ENCODE measurements at places on chromosomes 6 and 20.

GRCh38 chr6:156182356-156182755 lies 594.8 kb upstream of the ARID1B start:
- DNase-seq: no peak

DNA sequence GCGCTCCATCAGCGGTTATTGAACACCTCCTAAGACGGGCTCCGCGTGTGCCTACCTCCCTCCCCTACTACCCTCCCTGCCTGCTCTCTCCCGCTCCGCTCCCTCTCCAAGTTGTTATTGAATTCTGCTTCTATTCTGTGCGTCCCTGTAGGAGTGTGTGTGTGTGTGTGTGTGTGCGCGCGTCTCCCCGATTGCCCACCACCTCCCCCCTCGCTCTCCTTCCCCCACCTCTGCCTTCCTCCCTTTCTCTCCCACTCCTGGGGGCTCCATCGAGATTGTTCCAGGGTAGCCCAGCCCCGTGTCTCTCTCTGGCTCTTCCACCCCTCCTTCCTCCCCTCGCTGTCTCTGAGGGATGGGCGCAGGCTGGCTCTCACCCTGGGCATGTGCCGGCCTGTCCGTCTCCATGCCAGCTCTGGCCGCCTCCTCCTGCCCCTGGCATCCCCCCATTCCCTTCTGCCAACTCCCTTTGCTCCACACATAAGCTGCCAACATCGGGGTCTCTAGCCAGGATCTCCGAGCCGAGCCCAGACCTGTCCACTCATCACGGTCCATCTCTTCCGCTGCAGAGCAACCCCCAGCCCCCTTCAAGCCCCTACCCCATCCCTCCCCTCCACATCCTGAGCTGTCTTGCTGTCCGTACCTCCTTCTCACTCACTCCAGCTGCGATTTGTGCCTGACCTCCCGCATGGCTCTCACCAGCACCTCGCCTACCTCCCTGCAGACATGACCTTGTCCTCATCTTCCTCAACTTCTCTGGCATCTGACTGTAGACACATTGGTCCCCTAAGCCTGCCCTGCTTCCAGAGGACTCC lies 68.5 kb downstream of the SRC start:
- no peak for DNase-seq

GRCh38 chr20:63268256-63268655 lies 4.4 kb upstream of the ARFGAP1 start:
- DNase-seq: no peak

DNA sequence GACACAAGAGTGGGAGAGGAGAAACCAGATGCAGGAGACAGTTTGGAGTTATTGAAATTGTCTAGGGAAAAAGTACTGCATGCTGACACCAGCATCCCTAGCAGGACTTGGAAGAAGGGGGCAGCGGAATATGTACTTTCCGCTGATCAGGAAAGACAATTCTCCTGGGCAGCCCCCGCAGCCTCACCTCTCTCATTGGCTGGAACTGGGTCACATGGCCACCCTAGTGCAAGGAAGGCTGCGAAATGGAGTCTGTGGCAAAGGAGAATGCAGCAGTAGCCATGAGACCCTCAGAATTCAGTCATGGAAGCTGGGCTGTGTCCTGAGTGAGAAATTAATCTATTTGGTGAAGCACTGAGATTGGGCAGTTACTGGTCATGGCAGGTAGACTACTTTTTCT lies 131.3 kb downstream of the CLIC5 start:
- no peak for DNase-seq

DNA sequence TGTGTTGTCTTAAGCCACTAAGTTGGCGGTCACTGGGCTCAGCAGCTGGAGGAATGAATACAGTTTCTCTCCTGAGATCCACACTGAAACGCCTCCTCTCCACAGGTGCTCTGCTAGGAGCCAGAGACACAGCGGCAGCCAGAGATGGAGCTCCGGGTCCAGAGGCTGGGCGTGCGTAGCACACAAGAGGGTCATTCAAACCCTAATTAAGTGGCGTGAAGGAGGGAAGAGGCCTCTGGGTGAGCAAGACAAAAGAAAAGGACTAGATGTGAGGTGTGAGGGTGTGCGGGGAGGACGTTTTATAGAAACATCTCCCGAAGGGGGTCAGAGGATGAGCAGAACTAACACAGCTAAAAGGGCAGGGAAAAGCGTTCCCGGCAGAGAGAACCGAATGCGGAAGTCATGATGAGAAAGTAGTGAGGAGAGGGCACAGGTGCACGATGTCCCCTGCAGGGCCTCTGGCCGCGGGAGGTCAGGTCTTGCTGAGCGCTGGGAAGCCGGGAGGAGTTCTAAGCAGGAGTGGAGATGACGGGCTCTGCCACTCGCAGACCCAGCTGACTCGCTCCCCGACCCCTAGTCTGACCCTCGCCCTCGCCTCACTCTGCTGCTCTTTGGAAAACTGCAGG lies 54.4 kb downstream of the BMP7 start:
- peak; percentile 12 for DNase-seq

DNA sequence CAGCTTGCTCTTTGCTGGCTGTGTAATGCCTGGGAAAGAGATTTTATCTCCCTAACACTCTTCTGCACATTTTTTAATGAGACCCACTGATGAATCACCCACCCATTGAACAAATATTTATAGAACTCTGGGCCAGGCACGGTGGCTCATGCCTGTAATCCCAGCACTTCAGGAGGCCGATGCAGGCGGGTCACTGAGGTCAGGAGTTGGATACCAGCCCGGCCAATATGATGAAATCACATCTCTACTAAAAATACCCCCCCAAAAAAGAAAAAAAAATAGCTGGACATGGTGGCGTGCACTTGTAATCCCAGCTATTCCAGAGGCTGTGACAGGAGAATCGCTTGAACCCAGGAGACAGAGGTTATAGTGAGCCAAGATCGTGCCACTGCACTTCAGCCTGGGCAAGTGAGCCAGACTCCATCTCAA lies 82.1 kb upstream of the SIRPA start:
- DNase-seq: peak; percentile 90

DNA sequence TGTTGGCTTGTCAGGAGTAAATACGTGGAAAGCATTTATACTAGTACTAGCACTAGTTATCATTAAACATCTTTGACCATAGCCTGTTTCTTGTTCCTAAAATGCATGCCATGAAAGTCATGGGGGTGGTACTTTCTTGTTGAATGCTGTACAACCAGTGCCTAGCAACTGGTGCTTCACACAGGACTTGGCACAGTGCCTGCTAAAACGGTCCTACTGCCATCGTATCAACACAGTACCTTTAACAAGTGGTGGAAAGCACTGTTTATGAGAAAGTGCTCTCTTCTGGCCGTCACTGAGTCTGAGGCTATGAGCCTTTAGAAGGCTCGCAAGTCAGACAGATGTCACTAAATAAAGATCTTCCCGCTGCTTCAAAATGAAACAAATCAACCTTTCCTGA lies 21.6 kb downstream of the ZNFX1 start:
- no peak for DNase-seq

- DNase-seq: no peak
Measured at GRCh38 chr6:163531122-163531521, 116.6 kb downstream of the QKI start.

- no peak for DNase-seq
Measured at GRCh38 chr6:18395856-18396197, 8.7 kb downstream of the RNF144B start.

- DNase-seq: no peak
Measured at GRCh38 chr6:118460958-118461470, 87.1 kb upstream of the PLN start.

DNA sequence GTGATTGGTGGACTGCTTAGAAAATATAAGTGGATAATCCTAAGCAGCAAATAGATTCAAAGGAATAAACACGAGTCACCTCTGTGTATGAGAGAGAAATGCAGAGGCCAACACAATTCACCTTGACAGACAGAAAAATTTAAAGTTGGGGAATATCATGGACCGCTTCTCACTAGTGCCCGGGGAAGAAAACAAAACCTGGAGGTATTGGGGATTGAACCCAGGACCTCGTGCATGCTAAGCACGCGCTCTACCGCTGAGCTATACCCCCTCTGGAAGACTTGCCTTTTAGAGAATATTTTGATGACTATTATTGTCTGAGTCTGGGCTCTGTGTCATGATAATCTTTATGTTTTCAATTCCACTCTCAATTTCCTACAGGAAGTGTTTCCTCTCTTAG lies 111.9 kb downstream of the TRIM27 start:
- no peak for DNase-seq

- DNase-seq: no peak
Measured at GRCh38 chr20:63552481-63553249, 1.3 kb upstream of the FNDC11 start.

DNA sequence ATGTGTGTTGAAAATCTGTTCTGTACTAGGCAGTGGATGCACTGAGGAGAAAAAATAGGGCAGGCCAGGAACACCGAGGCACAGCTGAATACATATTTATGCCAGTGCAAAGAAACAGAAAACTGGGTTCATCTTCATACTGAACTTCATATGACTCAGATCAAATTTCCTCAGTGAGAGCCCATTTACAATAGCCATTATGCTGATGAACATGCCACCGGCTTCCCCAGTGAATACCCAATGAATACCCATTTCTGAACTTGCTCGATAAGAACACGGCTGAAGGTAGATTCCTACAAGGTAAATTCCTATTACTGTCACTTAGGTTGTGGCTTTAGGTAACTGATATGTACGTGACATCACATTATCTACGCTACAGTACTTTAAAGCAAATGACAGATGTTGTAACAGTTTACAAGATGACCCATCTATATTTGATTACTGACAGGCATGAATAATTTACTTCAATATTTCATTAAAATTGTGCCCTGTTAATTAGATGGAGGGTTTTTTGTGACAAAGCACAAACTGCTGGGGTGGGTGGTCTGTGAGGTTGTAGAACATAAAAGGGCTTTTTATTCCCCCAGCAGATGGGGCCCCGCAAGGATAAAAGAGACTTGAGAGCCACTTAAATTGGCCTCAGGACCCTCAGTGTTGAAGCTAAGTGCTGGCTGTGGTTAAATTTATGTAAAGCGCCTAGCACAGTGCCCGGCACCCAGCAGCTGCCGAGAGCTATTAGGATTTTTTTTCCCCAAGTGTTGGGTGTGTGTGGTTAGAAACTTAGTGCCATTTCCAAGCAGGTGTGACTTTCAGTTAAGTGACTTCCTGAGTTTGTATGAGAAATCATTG lies 264.5 kb downstream of the CD83 start:
- no peak for DNase-seq

DNA sequence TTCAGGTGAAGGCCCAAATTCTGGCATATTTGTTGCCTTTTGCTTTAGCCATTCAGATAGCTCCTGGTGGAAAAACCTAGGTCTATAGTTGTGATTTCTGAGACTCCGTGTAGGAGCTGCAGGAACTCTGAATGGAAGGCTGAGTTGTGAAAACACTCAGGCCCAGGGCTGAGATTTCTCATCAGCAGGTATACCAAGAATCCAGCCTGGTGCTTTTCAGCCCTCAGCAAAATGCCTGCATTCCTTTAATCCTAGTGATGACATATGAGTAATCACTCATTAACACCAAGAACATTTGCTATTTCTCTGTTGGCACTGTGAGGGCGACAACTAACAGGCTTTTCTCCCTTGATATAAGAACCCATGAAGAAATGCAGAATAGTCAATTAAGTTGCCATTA lies 546.1 kb upstream of the MAN1A1 start:
- peak; percentile 45 for DNase-seq

- DNase-seq: peak; percentile 52
Measured at GRCh38 chr6:125974214-125974866, 12.0 kb upstream of the TRMT11 start.

DNA sequence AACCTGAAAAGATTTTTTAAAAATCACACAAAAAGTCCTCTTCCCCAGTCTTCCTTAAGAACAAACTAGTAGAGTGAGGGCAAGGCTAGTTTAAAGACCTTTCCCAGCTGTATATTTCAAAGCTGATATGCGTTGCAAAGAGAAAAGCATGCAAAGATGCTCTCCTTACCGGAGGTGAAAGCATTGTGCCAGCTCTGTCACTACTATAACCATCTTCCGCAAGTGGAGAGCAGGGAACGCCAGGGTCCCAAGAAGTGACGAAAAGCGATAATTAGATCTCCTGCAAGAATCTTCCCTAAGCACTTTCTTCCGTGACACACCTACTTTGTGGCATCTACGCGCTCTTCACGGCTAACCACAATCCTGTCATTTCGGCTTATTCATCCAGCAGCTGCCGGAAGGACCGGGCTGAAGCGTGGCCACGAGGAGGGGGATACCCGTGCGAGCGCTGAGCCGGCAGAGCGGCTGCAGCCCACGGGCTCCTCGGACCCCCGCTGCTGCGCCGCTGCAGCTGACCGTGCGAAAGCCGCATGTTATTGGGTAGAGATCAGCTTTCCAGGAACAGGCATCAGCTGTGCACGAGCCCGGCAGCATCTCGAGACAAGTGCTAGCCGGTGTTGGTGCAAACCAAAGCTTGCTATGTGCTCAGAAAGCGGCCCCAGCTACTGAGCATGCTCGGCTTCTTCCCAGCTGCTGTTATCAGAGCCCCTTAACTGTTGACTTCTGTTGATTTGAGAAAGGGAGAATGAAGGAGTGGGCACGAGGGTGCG lies 57.2 kb upstream of the ARHGAP18 start:
- DNase-seq: peak; percentile 74

DNA sequence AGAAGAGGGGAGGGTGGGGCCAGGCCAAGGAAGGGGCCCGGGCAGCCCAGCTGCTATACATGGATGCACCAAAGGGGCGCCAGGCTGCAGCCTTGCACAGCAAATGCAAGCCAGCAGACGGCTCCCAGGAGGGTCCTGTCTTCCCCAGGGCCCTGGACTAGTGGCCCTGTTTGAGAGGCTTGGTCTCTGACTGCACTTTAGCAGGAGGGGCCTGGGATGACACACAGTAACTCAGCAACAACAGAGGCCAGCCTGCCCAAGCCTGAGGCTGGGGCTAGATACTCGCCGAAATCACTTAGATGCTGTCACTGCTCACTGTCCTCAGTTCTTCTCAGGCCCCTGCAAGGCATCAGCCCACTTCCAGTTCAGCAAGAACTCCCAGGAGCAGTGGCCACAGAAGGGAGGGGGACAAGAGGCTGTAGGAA lies 73.5 kb downstream of the TRAM2 start:
- peak; percentile 63 for DNase-seq

DNA sequence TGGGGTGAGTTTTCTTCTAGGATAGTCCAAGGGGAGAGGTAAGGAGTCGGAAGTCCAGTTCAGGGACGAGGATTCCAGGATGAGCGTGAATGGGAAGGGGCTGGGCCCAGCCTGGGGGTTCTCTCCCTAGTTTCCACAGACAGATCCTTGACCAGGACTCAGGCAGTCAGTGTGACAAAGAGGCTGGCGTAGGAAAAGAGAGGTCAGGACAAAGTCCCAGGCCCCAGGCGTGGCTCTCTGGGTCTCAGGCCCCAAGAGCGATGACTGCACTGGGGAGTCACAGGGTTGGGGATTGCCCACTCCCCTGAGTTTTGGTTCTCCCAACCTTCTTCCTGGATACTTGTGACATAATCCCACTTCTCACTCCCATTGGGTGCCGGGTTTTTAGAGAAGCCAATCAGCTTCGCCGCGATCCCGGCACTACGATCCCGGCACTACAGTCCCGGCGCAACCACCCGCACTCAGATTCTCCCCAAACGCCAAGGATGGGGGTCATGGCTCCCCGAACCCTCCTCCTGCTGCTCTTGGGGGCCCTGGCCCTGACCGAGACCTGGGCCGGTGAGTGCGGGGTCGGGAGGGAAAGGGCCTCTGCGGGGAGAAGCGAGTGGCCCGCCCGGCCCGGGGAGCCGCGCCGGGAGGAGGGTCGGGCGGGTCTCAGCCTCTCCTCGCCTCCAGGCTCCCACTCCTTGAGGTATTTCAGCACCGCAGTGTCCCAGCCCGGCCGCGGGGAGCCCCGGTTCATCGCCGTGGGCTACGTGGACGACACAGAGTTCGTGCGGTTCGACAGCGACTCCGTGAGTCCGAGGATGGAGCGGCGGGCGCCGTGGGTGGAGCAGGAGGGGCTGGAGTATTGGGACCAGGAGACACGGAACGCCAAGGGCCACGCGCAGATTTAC lies 46.2 kb upstream of the TRIM26 start:
- DNase-seq: peak; percentile 91
